EL (cell line): ENCODE measurements at places on chromosomes 12 and 14.

GRCh38 chr12:21438643-21439042, 1.2 kb downstream of the PYROXD1 start:
- DNase-seq = no peak

GRCh38 chr12:101795786-101796185, 35.0 kb downstream of the GNPTAB start:
- DNase-seq = no peak

- DNase-seq = no peak
Measured at GRCh38 chr12:34288963-34289345, 266.7 kb downstream of the ALG10 start.

GRCh38 chr14:24182110-24182882, 6.3 kb downstream of the IPO4 start:
- DNase-seq = no peak

- no peak for DNase-seq
Measured at GRCh38 chr12:111277570-111277969, 91.3 kb downstream of the PHETA1 start.

GRCh38 chr12:56158926-56159461, 835 bp downstream of the MYL6 start:
- peak; percentile 74 for DNase-seq

GRCh38 chr12:122968104-122968503, 1.8 kb upstream of the ABCB9 start:
- DNase-seq = no peak

DNA sequence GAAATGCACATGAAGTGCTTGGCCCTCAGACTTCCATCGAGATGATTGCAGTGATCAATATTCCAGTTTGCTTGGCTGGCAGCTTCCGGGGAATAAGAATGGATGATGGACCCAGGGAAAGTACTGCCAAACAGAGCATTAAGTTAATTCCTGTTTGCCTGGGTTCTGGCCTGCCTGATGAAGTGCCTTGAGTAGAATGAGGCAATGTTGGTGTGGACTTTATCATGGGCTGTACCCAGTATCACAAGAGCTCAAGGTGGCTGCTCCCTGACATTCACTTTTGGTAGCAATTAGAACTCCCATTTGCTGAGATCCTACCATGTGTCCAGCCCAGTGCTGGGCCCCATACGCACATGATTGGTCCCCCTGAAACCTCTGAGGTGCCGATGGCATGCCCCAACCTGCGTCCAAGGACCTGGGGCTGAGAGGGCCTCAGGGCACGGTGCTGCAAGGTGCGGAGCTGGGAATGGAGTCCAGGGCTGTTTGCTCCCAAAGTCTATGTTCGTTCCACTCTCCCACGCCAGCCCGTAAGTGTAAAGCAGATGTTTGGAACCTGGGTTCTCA, 80.7 kb downstream of the SLC25A47 start:
- no peak for DNase-seq

DNA sequence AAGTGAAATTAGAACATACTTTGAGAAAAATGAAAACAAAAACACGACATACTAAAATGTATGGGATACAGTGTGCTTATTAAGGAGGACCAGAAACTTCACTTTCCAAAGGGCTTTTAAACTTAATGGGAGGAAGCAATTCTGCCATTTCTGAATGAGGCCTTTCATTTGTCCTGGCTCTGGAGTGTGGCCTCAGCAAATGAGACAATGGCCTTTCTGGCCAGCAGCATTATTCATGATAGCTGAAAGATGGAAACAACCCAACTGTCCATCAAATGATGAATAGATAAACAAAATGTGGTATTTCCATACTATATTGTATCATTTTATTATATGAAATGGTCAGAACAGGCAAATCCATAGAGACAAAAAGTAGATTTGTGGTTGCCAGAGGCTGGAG, 338.6 kb downstream of the CEP128 start:
- no peak for DNase-seq
